ENCODE measurements at places on chromosomes 2 and 18.
A peak's percentile ranks its signal among the peaks of the same experiment; 100 is the strongest.

- DNase-seq = no peak
Observed at GRCh38 chr2:65666156-65666725, 233.8 kb upstream of the SPRED2 start.

DNA sequence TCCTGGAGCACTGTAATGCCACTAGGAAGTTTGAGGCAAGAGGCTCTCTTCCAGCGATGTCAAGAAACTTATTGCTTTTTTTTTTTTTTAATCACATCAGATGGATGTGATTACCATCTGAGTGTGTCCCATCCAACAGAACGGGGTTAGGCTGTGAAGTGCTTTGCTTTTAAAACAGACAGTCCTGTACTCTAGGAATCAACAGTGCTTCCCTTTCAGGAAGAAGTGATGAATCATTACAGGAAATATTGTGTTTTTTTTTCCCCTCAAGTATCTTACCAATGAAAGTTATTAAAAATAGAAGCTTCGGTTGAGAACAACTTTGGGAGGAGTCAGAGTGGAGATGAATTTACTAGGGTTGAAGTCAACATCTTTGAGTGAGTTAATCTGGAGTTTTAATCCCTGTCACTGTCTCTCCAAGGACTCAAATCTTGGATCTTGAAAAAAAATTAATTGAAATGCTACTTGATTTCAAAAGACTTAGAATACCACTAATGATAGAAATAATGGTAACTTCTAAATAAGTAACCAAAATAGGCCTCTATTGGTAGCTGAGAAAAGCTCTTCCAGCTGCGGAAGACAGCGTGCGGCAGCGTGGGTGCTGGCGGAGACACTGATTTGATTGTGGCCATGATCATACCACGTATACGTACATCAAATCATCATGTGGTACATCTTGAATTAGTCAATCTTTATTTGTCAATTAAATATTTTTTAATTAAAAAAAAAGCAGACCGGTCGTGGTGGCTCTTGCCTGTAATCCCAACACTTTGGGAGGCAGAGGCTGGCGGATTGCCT, 45.5 kb downstream of the GATA6 start:
- DNase-seq = no peak

GRCh38 chr2:170314744-170315447, 136.9 kb downstream of the MYO3B start:
- no peak for DNase-seq

- DNase-seq = no peak
Observed at GRCh38 chr2:152504618-152505017, 169.6 kb downstream of the FMNL2 start.

DNA sequence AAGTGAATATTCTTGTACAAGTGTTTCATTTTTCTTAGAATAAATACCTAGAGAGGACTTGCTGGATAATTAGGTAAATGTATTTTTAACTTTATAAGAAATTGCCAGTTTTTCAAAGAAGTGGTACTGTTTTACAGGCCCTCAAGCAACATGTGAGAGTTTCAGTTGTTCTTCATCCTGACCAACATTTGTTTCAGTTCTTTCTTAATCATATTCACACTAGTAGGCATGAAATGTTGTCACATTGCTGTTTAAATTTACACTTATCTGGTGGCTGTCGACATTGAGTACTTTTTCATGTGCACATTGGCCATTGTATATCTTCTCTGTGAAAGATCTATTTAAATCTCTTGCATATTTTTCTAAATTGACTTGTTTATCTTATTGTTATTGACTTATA, 178.1 kb downstream of the ACOXL start:
- no peak for DNase-seq

GRCh38 chr2:175170659-175171304, 2.8 kb upstream of the ATF2 start:
- DNase-seq = no peak

GRCh38 chr18:10444314-10445006, 10.0 kb upstream of the APCDD1 start:
- DNase-seq = no peak

- no peak for DNase-seq
Observed at GRCh38 chr2:199797431-199798403, 53.3 kb downstream of the FTCDNL1 start.

- DNase-seq = no peak
Observed at GRCh38 chr2:118803012-118803411, 44.4 kb downstream of the EN1 start.

GRCh38 chr2:114762986-114763385, 320.5 kb downstream of the DPP10 start:
- DNase-seq = no peak

GRCh38 chr2:119484834-119485233, 39.4 kb downstream of the SCTR start:
- no peak for DNase-seq

GRCh38 chr2:178482437-178482836, 2.2 kb downstream of the PLEKHA3 start:
- DNase-seq = no peak

GRCh38 chr2:25305775-25306174, 36.0 kb downstream of the DNMT3A start:
- peak; percentile 93 for DNase-seq

DNA sequence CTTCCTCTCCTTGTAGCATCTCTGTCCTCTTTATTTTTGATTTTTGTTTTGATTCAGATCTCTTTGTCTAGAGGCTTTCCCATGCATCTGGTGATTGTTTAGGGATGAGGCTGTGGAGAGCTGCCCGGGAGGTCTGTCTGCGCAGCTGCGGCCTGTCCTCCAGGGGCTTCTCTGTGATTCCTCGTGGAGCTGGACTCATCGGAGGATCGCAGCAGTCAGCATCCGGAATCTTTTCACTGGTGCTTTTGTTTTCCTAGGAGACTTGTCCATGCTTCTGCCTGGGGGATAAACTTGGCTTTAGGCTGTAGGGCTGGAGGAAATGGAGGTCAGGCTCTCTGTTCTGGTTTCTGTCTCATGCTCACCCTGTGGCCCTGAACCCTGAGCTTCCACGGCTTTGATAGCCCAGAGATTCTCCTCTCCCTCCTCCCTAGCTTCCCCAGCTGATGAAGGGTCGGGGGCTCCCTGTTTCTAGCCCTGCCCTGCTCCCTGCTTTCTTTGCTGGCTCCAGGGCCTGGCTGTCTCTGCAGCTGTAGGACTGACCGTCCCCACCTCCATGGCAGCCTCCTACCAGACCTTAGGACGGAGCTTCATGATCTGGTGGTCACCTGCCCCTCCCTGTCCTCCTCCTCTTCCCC, 35.5 kb downstream of the ZNF532 start:
- DNase-seq = peak; percentile 54

GRCh38 chr18:4106407-4107033, 348.6 kb downstream of the DLGAP1 start:
- DNase-seq = peak; percentile 89

- no peak for DNase-seq
Observed at GRCh38 chr2:161324876-161325275, 16.7 kb downstream of the PSMD14 start.

DNA sequence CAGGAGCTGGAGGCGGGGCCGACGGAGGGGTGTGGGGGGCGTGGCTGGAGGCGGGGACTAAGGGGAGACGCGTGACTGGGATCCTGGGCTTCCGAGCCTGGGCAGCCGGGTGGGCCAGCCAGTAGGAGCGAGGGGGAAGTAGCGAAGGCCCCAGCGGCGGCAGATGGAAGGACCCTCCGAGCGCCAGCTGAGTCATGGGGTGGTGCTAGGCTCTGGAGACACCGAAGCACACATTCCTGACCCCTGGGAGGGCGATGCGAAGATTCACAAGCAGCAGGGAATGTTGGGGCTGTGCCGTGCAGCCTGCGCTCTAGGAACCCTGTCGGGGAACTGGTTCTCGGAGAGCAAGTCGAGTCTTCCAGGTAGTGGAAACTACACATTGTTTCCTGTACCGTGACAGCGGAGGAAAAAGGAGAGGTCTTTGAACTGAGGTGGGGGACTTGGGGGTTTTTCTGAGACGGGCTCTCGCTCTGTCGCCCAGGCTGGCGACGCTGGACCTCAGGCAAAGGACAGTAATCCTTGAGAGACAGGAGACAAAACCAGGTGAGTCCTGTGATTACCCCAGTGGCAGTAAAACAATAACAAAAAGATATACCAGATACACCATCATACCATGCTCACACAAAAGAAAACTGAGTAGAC, 650 bp upstream of the AFG3L2 start:
- no peak for DNase-seq
